CD4-positive, alpha-beta T cell treated with Interleukin-1 beta for 1 hour (primary cell): ENCODE measurements at places on chromosomes 12 and 14.

DNA sequence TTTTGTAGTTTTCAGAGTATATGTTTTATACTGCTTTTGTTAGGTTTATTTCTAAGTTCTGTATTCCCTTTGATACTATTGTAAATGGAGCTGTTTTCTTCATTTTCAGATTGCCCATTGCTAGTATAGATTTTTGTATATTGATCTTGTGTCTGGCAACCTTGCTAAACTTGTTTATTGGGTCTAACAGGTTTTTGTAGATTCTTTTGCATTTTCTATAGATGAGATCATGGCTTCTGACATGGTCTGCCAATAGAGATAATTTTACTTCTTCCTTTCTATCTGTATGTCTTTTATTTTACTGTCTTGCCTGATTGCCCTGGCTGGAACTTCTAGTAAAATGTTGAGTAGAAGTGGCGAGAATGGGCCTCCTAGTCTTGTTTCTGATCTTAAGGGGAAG lies 40.3 kb downstream of the ANKRD9 start:
- DNase-seq, result no peak

- DNase-seq, result no peak
These were observed 42.8 kb downstream of the HNRNPC start for GRCh38 chr14:21226467-21226866.

DNA sequence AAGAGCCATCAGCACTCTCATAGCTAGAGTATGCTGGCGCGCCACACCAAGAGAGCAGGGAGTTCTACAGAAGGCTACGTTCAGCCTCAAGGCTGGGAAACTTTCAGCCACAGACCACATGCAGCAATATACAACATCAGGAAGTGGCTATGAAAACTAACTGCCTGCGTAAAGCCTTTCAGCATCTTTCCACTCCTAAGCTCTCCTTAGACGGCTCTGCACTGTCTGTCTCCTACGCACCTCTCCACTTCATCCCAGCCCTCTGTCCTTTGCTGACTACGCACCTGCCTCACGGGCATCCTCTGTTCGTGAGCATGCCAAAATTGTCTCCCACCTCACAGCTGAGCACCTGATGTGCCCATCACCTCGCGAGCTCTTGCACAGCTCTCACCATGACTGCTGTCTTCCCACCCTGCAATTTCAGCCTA lies 9.7 kb downstream of the MPHOSPH9 start:
- peak; percentile 52 for DNase-seq

DNA sequence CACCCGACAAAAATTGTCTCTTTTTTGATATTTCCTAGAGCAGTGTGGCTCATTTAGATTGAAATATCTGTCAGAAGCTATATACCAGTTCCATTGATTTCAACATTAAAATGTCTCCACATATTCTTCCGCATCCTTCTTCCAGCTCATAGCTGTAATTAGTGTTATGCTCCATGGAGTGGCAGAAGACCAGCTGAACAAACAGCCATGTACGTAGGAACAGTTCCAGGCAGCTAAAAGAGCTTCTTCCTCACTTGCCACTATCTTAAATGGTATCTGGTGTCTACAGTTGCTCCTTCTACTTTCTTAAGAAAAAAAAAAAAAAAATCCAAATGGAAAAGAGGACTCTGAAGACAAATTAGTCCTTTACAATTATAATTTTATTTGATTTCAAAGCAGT lies 848.0 kb downstream of the DIO2 start:
- DNase-seq, result no peak

DNA sequence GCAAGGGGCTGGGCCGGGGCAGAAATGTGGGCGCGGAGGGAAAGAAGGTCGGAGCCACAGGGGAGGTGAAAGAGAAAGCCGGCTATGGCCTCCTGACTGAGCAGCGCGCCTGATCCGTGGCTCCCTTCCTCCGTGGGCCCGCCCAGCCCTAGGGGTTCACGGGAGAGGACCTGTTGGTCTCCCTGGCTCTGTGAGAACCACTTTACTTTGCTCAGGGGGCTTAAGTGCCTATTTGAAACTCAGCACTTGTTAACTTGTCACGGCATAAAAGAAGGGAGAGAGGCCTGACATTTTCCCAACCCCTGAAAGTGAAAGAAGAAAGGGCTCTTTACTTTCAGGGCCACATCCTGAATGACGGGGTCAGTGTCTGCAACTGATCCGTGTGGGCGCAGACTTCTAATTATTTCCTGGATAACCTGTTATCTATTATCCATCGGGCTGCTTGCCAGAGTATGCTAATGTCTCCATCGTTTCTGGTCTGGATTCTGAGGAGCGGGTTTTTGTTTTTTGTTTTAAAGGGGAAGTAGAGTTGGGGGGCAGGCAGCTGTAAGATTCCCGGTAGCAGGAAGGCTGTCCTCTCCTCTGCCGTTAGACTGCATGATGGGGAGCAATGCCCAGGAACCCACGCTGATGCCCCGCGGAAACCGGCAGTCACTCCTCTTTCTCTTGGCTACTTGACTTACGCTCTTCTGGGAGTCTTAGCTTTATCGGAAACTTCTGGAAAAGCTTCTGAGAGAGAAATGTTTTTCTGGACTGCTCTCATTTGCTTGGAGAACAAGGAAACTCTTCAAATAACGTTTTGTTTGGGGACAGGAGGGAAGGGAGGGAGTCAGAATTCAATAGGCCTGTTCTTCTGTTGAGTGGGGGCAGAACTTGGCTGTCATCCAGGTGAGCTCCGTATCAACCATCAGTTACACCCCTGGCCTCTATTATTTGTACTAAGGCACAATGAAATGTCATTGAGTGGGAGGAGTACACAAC lies 127.7 kb upstream of the MAX start:
- no peak for DNase-seq
